Hematopoietic multipotent progenitor cell (in vitro differentiated cells): ENCODE measurements at places on chromosomes 2 and 18. TPM values are rescaled to one million over a fixed set of nuclear protein-coding genes. Genes with fewer than 3 reads are reported as not detected.
A peak's percentile ranks its signal among the peaks of the same experiment; 100 is the strongest.

TEKT4 gene
- total RNA-seq = not detected

CHRND gene
- not detected for total RNA-seq

- no peak for DNase-seq
Measured at GRCh38 chr2:19214682-19215391, 143.6 kb downstream of the OSR1 start.

DNA sequence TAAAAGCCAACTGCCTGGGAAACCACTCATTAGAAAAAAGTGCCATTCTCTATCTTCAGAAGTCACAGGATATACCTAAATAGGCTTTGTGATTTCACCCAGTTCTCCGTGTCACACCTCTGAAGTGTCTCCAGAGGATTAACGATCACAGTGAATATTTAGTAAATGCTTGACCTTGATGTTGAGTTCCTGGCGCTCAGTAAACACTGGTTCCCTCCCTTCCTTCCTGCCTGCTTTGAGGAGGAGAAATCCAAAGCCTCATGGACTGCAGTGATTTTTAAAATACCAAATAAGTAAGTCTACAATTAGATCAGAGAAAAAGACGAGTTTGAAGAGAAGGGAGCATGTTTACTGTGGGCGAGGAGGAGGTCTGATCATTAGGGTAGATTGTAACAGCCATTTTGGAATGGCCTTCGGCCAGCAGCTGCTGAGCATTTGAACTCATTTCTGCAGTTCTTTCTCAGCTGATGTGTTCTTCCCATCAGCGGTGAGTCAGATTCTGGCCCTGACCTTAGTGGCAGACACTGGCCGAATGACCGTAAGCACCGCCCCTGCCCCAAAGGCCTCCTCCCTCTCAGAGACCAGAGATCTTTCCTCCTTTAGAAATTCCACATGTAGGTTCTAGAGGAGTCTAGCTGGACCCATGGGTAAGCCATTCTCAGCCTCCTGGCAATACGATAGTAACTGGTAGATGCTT, 62.1 kb upstream of the SLC16A14 start:
- no peak for DNase-seq

GRCh38 chr18:62543021-62543420, 20.2 kb downstream of the ZCCHC2 start:
- DNase-seq = no peak

- no peak for DNase-seq
Measured at GRCh38 chr18:9808295-9809241, 77.2 kb upstream of the TXNDC2 start.

BBS5 gene
- 2.4 TPM for total RNA-seq

DNA sequence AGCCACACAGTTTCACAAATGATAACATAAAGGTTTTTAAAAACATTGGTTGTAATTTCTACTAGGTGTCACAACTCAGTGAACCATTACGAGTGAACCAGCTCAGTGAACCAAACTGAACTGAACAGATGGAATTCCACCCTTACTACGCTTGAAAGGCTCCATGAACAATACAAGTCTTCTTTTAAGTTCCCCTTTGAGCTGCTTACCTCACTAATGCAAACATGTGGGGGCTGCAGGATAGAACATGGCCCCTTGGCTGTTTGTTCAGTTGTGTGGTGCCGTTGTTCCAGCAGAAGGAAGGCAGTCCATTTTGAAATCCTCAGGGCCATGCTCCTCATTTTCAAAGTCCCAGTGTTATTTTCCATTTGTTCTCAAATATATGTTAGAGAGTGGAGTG, 30.7 kb upstream of the KLHL14 start:
- no peak for DNase-seq

GRCh38 chr2:98479959-98480524, 35.4 kb downstream of the INPP4A start:
- DNase-seq = peak; percentile 28

KLHL29 gene
- total RNA-seq = under 0.01 TPM

- no peak for DNase-seq
Measured at GRCh38 chr2:41722668-41723369, 325.0 kb upstream of the PKDCC start.

LIMS4 gene
- total RNA-seq = 0.54 TPM

- no peak for DNase-seq
Measured at GRCh38 chr2:238955648-238956531, 108.0 kb downstream of the TWIST2 start.

DNA sequence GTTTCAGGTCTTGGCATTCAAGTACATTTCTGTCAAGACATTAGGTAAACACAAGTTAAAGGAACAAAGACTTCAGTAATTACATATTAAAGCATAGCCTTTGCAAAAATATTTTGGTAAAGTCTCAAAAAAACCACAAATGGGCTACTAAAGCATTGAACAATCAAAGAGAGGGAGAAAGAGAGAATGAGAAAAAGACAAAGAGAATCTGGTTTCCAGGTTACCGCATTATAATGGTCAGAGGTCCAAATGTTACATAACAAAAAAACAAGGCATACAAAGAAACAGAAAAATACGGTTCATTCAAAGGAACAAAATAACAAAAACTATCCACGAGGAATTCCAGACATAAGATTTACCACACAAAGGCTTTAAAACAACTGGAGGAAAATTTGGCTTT, 327.9 kb downstream of the AKAIN1 start:
- DNase-seq = no peak

GRCh38 chr2:33205693-33206434, 259.1 kb downstream of the LTBP1 start:
- no peak for DNase-seq

CNGA3 gene
- total RNA-seq = not detected

SIX3 gene
- not detected for total RNA-seq

MYL12B gene
- 141 TPM for total RNA-seq

DNA sequence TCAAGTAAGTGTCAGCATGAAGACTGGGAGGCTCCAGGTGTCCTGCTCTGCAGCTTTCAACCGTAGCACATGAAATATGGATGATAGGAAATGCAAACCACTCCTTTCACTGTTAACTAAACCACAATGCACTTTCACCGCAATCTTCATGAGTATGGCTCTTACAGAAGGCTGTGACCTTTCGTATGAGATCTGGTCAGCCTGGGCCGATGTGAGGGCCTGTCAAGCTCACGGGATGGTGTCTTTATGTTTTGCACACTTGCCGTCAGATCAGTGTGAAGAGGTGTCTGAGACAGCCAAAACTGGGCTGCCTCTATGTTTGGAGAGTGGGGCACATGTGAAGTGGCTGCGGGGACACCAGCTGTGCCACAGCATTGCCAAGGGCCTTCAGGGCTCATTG, 62.8 kb upstream of the AFF3 start:
- DNase-seq = no peak

TANC1 gene
- total RNA-seq = 7.3 TPM

DNA sequence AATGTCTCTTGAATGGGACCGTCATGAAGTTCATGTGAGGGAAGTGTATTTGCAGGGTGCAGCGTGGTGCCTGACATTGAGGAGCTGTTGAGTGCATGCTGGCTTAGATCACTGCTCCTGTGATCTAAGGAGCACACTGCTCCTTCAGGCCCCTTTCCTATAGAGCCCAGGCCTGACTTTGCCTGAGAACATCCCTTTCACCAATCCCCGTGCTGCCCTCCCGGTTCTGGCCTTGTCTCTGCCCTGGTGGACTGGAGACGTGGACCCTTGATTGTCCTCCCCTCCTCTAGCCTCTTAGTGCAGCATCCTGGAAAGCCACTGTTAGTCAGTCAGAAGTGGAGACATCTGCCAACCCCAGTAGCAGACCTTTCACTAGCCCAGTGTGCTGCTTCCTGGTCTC, 323.6 kb upstream of the HS6ST1 start:
- no peak for DNase-seq
